ENCODE measurements at places on chromosomes 16 and 17.
A peak's percentile ranks its signal among the peaks of the same experiment; 100 is the strongest.

DNA sequence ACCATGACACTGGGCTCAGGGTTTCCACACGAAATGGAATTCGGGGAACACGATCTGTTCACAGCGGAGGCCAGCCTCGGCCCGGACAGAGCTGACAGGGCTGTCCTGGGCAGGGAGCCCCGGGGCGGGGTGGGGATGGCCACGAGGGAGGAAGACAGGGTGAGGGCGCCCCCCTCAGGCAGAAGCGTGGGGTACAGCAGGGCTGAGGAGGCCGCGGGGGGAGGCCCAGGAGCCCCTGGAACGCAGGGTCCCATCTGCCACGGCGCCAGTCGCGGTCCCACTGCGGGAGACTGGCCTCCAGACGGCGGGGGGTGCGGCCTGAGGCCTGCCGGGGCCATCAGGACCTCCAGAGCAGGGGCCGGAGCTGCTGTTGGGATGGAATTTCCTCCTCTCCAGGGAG is 75.9 kb downstream of the LMF1 start:
- no peak for DNase-seq

DNA sequence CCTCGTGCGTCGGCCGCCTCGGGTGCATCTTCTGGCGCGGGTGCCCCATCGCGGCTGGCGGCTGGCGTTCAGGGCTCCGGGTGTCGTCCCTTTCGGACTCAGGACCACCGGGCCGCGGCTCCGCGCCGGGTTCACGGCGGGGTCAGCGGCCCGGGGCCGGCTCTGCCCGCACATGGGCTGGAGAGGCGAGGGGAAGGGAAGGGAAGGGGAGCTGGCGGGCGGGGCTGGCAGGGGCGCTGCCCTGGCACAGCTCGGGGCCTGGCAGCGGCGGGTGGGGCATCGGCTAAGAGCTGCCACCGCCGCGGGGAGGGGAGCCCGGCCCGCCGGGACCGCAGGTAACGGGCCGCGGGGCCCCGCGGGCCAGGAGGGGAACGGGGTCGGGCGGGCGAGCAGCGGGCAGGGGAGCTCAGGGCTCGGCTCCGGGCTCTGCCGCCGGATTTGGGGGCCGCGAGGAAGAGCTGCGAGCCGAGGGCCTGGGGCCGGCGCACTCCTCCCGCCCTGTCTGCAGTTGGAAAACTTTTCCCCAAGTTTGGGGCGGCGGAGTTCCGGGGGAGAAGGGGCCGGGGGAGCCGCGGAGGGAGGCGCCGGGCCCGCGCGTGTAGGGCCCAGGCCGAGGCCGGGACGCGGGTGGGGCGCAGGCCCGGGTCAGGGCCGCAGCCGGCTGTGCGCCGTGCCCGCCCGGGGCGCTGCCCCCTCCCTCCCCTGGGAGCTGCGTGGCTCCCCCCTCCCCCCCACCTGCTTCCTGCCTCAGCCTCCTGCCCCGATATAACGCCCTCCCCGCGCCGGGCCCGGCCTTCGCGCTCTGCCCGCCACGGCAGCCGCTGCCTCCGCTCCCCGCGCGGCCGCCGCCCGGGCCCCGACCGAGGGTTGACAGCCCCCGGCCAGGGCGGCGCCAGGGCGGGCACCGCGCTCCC is 646 bp downstream of the HIC1 start:
- DNase-seq, result no peak

DNA sequence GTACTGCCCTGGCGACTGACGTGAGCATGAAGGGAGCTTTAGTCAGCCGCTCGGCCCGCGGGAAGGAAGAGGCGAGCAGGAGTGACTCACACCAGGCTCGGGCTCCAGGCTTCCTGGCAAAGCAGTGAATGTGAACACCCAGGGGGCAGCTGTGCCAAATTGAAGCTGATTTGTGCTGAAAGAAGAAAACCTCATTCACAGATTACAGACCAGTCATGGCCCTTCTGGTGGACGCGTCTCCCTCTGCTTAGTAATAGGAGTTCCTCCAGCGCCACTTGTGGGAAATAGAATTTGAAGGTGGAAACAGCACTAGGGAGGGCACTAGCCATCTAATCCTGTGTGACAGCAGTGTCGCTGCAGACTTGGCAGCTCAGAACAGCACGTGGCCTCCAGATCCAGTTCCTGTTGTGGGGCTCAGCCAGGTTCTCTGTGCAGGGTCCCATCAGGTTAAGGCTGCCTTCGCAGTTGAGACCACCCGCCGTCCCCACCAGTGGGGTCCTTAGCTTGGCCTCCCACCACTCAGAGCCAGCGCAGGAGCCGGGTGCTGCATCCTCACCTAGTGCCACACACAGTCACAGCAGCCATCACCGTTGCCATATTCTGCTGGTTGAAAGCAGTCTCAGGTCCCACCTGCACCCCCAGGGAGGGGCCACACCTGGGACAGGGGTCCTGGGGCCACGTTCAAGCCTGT is 164.5 kb upstream of the CHMP6 start:
- peak; percentile 93 for DNase-seq

GRCh38 chr16:59173408-59173831 is 439.3 kb upstream of the GOT2 start:
- DNase-seq, result no peak

GRCh38 chr16:47965439-47965838 is 190.4 kb downstream of the ABCC12 start:
- DNase-seq, result peak; percentile 47

DNA sequence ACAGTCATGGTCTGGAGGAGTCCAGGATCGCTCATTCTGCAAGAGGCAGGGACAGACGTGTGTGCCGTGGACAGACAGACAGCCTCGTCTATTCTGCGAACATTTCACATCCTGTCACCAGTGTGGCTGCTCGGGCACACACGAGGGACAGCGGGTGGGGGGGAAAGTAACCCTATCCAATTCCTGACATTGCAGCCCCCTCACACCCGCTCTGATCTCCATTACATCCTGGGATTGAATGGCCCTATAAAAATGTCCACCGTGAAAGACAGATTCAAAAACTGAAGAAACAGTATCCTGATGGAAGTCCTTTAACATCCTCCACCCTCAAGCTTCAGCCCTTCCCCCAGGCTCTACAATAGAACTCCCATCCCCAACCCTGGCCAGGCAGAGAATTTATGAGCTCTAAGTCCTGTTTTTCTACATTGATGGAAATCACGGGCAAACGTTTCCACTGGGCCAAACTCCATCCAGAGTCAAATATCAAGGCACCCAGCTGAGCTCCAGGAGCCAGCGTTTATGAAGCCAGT is 39.4 kb downstream of the HS3ST3A1 start:
- no peak for DNase-seq

DNA sequence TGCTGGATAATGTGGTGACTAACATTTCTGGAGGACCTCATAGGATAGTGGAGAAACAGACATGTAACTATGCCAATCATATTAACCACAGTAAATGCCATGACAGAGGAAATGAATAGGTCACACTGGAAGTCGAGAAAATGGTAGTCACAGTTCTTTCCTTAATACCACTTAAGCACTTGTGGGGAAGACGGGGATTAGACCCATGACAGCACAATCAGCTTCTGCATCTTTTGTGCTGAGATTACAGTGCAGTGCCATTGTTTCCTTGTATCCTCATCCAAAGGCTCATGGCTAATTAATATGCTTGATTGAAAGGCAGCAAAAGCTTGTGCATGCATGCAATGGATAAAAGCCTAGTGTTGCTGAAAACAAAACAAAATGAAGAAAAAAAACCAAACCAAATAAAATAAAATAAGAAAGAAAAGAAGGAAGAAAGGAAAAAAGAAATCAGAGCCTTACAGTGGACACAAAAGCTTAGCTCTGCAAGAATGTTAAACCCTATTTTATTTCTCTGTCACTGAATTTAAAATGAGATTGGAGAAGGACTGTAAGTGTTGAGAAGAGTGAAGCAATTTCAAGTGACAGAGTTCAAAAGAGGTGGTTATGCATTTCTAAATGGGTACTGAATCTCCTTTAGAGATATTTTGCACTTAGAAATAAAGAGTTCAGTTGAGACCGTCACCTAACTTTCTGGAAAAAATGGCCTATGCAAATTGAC is 1011.9 kb downstream of the CDH8 start:
- no peak for DNase-seq

- DNase-seq, result no peak
These were observed 146.8 kb downstream of the CLEC16A start for GRCh38 chr16:11091021-11091785.

GRCh38 chr16:4350787-4351659 is at the start of gene PAM16:
PAM16 (minus strand) TSS chr16:4351321; CDS start chr16:4351234, 87 bp downstream.
- DNase-seq, result peak; percentile 83
